Upper lobe of left lung (tissue), 6 donors: ENCODE measurements at places on chromosomes 3 and 15.

- DNase-seq = no peak
Measured at GRCh38 chr3:154356009-154356408, 31.7 kb upstream of the DHX36 start.

GRCh38 chr3:12230406-12230805 lies 58.5 kb upstream of the PPARG start:
- DNase-seq = no peak

- no peak for DNase-seq
Measured at GRCh38 chr3:154678041-154678654, 248.2 kb upstream of the GPR149 start.

DNA sequence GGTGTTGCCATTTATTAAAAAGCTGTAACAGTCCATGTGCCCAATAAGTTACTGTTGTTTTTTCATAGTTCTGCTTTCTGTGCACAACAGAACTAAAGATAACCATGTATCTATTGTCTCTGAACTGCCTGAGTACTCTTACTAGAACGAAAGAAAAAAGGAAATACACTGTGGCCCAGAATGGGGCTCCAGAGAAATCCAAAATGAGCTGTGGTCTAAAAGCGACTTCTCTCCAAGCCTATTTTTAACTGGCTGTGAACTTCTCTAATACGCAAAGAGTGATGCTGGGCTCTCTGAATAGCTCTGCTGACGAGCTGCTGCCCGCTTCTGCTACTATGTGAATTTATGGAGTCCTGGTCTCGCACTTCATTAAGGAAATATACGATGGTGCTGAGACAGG lies 56.2 kb upstream of the LPP start:
- no peak for DNase-seq

DNA sequence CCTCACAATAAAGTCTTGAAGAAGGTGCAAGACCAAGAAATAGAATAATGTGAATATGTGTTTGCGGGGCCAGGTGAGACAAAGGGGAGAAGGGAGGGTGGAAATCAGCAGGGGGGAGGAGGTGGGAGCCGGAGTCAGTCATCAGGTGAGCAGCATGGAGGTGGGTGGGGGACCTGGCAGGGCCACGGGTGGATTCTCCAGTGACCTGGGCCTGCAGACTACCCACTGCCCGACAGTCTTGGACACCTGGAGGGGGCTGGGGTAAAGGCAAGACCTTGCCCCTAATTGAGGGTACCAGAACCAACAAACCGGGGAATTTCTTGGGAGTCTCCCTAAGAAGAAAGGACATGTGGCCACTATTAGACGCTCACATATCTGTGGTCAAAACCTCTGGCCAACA lies 95.8 kb downstream of the CHSY1 start:
- no peak for DNase-seq

GRCh38 chr3:131739211-131739610 lies 236.4 kb upstream of the MRPL3 start:
- DNase-seq = no peak
